IPS-NIHi11 (cell line): ENCODE measurements at places on chromosomes 4 and X.

- no peak for DNase-seq
Observed at GRCh38 chr4:86362510-86362909, 2.7 kb upstream of the MAPK10 start.

DNA sequence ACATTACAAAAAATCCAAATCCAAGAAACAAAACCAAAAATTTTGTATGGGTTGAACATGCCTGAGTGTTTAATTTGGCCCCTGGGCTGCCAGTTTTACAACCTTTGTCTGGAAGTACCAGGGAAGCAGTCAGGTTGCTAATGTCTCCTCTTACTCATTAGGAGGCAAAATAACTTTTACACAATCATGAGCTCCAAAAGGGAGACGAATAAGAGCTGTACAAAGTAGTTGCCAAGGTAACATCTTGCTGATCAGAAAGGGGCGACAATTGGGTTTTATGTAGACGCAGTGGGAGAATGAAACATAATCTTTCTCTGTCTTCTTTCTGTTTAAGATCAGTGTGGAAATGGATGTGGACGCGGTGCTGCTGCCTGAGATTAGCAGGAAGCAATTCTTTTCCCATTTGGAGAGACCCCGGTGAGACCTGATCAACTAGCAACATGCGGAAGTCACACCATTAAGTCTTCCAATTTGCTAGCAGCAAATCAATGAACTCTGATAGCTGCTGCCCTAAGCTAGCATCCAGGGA is 90.7 kb upstream of the IGFBP7 start:
- no peak for DNase-seq

DNA sequence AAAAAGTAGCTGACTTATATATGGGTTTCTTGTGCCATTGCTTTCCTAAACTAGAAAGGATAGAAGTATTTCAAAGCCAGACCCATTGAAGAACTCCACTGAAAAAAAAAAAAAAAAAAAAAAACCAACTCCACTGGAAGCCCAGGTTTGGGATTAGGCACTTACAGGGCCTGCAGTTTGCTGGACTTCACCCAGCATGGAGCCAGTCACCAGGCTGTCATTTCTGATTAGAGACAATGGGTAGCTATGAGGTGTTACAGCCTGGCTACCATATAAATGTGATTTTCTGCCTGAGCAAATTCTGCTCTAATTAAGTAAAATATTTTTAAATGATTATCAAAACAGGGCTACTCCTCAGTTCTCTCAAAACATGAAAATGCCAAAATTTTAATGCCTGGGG is 49.5 kb downstream of the HS6ST2 start:
- peak; percentile 17 for DNase-seq

- DNase-seq = no peak
Observed at GRCh38 chr4:168486912-168487281, 6.6 kb upstream of the DDX60L start.

GRCh38 chr4:180539284-180539683 is 1703.9 kb upstream of the TENM3 start:
- no peak for DNase-seq

DNA sequence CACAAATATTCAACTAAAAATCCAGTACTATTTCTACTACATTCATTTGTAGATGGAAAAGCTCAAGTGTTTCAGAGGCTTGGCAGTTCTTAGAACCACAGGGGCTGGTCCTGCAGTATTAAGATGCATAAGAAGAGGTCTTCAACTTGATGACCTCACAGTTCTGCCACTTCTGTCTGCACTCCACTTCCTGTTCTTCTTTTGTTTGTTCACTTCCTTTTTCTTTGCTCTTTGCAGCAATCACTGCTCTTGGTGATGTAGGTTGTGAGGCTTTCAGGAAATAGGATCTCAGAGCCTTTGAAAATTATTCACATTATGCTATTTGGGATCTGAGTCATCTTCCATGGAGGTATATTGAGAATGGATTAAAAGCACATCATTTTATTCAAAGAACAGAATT is 602.0 kb upstream of the CPEB2 start:
- no peak for DNase-seq

DNA sequence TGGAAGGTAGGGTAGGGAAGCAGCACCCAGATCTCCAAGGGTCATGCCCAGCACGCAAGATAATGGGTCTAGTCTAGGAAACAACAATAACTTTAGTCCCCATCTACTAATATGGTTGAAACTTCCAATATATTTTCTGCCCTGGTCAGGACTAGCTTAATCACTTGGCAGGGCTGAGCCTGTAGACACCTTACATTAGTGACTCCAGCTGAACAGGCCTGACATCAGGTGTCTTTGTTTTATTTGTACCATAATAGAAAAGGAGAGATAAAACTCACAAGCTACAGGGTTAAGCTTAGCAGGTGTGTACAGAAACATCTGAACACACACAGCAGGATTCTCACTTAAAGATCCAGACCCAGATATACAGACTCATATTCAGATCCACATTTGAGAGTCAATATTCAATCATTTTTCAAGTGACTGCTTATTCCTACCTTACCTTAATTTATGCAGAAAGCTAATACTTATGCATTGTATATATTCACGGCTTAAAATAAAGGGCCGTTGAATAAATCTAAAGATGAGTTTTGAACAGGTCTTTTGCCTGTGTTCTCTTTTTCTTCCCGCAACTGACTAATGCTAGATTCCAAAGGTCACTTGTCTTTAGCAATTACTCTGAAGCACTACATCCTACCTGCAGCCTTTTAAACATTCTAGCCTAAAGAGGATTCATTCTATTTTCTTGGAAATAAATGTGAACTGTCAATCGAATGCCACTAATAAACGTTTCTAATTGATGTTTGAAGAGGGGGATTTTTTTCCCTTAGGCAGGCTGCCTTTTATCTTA is 745.3 kb downstream of the RPA4 start:
- DNase-seq = no peak

GRCh38 chrX:106612393-106612763 is 600 bp downstream of the RADX start:
- peak; percentile 1 for DNase-seq

- no peak for DNase-seq
Observed at GRCh38 chr4:168994958-168995357, 15.1 kb downstream of the CBR4 start.

- DNase-seq = no peak
Observed at GRCh38 chr4:186158021-186158813, 33.1 kb upstream of the CYP4V2 start.

- no peak for DNase-seq
Observed at GRCh38 chr4:62324215-62324614, 1124.1 kb downstream of the ADGRL3 start.

DNA sequence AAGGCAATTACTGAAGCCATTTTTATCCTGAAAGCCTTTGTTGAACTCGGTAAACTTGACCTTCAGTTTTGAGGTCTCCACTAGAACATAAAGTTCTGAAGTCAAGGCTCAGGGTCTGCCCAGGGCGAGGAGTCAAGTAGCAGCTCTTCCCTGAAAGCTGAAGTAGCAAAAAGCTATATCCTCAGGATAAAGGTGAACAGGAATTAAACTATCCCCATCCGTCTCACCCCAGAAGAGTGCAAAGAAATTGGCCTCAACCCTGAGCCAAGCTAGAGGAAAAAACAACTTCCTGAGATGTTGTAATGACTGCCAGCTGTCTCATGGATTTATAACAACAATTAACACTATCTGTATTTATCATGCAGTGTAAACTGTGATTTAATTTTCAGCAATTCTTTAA is 590.8 kb downstream of the SPRY1 start:
- DNase-seq = no peak
